CD4-positive, alpha-beta T cell treated with Interleukin-1 beta for 1 hour (primary cell): ENCODE measurements at places on chromosomes 4 and X.

GRCh38 chrX:11647138-11647537 lies 18.6 kb downstream of the ARHGAP6 start:
- no peak for DNase-seq

GRCh38 chrX:150683536-150684146 lies 9.6 kb upstream of the MTMR1 start:
- DNase-seq: no peak

DNA sequence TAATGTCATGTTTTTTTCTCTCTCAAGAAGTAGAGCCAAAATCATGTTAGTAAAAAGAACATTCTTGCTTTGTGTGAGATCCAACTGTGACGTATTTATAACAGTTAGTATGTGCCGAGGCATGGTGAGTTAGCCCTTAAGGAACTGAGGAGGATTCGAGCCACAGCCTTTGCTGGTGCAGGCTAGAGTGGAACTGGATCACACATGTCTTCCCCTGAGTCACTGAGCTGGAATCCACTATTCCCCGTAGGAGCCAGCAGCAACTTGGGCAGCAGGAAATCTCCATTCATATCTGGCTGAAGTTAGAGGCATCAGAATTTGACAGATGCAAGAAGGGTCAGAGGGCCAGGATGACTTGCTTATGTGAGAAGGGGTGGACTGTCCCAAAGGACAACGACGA lies 144.6 kb upstream of the KIT start:
- no peak for DNase-seq

DNA sequence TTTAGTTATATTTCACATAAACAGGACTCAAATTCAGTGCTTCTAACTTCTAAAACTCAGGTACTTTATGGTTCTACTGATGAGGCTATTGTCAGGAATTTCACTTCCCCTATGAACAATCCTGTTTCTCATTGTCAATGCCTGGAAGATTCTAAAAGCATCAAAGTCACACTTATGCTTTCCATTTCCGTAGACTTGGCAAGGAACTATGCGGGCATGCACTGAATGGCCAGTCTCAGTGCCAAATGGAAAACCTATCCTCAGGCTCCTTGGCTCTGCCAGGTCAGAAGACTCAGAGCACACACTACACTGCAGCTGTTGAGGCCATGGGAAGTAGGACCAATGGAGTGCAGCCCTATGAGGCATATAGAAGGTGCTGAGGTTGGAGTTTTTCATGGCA lies 97.0 kb upstream of the PTPN13 start:
- no peak for DNase-seq

- DNase-seq: no peak
Observed at GRCh38 chrX:288561-288991, 7.4 kb downstream of the PLCXD1 start.

- no peak for DNase-seq
Observed at GRCh38 chr4:62814510-62815047, 1594.7 kb downstream of the TECRL start.
